Progenitor cell of endocrine pancreas (in vitro differentiated cells): ENCODE measurements at places on chromosomes 1 and 21. TPM values are rescaled to one million over a fixed set of nuclear protein-coding genes. Genes with fewer than 3 reads are reported as not detected.

GRCh38 chr21:36640721-36641244, 58.1 kb upstream of the SIM2 start:
- no peak overlapping the region for H3K4me3 ChIP-seq
- H3K4me1 ChIP-seq: peaks cover 8% of the 10 kb centered on the region
- DNase-seq: no peak
- no peak overlapping the region for H3K27ac ChIP-seq
- H3K27me3 ChIP-seq: peaks cover 18% of the 10 kb centered on the region

GRCh38 chr1:151702936-151703335, 13.7 kb downstream of the CELF3 start:
- H3K36me3 ChIP-seq: peaks cover 13% of the 10 kb centered on the region
- H3K4me3 ChIP-seq: peak overlapping the region; percentile 9
- peaks cover 54% of the 10 kb centered on the region for H3K4me1 ChIP-seq
- H3K27ac ChIP-seq: peak overlapping the region; percentile 83

DNA sequence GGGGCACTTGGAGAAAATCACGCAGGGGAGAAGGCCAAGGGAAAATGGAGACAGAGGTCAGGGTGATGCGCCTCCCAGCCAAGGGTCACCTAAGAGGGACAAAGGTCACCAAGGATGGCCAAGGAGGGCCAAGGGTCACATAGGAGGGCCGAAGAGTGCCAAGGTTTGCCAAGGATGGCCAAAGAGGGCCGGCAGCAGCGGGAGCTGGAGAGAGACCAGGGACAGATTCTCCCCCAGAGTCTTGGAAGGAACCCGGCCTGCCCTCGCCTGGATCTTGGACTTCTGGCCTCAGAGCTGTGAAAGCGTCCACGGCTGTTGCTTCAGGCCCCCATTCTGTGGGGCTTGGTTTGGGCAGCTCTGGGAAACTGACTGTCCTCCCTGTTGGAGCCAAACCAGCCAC, 25.6 kb upstream of the ARHGEF16 start:
- H3K27ac ChIP-seq: no peak overlapping the region
- peaks cover 16% of the 10 kb centered on the region for H3K36me3 ChIP-seq
- H3K27me3 ChIP-seq: no peaks in the 10 kb centered on the region

Gene CRP
- not detected in 2 replicates for total RNA-seq

- no peaks in the 10 kb centered on the region for H3K27me3 ChIP-seq
- H3K36me3 ChIP-seq: no peaks in the 10 kb centered on the region
- H3K27ac ChIP-seq: peak overlapping the region; percentile 11
- H3K4me1 ChIP-seq: peaks cover 29% of the 10 kb centered on the region
- H3K4me3 ChIP-seq: no peak overlapping the region
- no peak for DNase-seq
Measured at GRCh38 chr1:229098903-229099578, 171.9 kb upstream of the RAB4A start.

GRCh38 chr1:22406722-22407495, 44.7 kb upstream of the ZBTB40 start:
- DNase-seq: no peak
- peaks cover 14% of the 10 kb centered on the region for H3K4me1 ChIP-seq
- H3K36me3 ChIP-seq: no peaks in the 10 kb centered on the region
- H3K4me3 ChIP-seq: no peak overlapping the region

DNA sequence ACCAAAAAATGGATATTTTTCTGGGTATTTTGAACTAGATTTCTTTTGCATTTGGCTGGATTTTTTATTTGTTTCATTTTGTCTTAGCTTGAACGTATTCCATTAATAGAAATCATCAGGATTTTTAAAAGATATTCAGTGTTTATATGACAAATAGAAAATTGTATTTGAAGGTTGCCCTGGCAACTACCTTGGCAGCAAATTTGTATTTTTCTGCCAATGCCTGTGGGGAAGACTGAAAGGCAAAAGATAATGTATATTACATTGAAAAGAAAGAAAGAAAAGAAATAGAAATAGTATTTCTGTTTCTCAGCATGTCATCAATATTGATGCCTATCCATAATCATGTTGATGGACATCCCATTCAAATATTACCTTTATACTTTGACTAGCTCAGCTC, 16.8 kb downstream of the VCAM1 start:
- no peaks in the 10 kb centered on the region for H3K36me3 ChIP-seq
- no peak overlapping the region for H3K4me3 ChIP-seq
- peaks cover 6% of the 10 kb centered on the region for H3K4me1 ChIP-seq

DNA sequence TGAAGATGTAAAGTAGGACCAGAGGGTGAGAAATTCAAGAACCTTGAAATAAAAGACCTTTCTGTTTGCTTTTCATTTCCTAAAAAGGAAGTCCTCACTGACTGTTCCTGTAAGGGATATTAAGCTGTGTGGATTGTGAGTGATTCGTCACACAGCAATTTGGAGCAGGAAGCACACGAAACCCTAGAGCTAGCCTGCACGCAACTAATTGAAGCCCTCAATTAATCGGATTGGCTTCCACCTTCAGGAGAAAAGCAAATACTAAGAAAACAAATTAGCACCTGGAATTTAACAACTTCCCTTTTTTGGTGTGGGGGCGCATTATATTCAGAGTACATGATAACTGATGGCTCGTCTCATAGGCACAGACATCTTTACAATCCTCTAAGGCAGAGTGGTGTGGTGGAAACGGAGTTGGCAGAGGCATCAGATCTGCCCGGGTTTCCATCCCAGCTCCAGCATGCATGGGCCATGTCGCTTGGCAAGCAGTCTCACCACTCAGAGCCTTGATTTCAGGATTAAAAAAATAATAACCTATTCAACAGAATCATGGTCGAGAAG, 95.2 kb downstream of the KCNJ15 start:
- H3K27ac ChIP-seq: no peak overlapping the region
- H3K36me3 ChIP-seq: no peaks in the 10 kb centered on the region
- peaks cover 44% of the 10 kb centered on the region for H3K27me3 ChIP-seq

GRCh38 chr1:76928522-76928921, 61.2 kb downstream of the ST6GALNAC5 start:
- no peak overlapping the region for H3K4me3 ChIP-seq
- no peak for DNase-seq
- H3K27me3 ChIP-seq: no peaks in the 10 kb centered on the region
- H3K4me1 ChIP-seq: peaks cover 8% of the 10 kb centered on the region
- H3K27ac ChIP-seq: no peak overlapping the region

GRCh38 chr21:44953628-44954021, 13.8 kb downstream of the SLX9 start:
- H3K4me1 ChIP-seq: no peaks in the 10 kb centered on the region
- no peaks in the 10 kb centered on the region for H3K27me3 ChIP-seq
- peaks cover 1% of the 10 kb centered on the region for H3K36me3 ChIP-seq
- H3K27ac ChIP-seq: no peak overlapping the region

Gene FCRL1
- total RNA-seq: not detected in 2 replicates

Gene RXRG
- total RNA-seq: 2.2 and 3.0 TPM in 2 replicates

DNA sequence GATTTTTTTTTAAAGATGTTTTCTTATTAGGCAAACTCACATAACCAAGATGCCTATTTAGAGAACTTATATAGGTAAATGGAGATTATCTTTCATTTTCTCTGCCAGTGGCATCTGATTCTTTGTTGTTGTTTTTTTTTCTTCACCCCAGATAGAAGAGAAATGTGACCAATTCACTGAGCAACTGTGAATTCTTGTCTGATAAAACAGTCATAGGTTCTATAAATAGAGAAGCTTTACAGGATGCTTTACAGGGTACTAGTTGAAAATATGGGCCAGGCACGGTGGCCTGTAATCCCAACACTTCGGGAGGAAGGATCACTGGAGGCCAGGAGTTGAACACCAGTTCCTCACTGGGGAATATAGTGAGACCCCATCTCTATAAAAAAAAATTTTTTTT, 50.7 kb upstream of the LAMC2 start:
- no peak overlapping the region for H3K27ac ChIP-seq
- H3K4me1 ChIP-seq: no peaks in the 10 kb centered on the region
- peaks cover 26% of the 10 kb centered on the region for H3K36me3 ChIP-seq
- no peaks in the 10 kb centered on the region for H3K27me3 ChIP-seq
- no peak overlapping the region for H3K4me3 ChIP-seq
- DNase-seq: no peak

GRCh38 chr1:232192781-232193450, 437.0 kb downstream of the SIPA1L2 start:
- H3K27ac ChIP-seq: no peak overlapping the region
- H3K4me1 ChIP-seq: peaks cover 5% of the 10 kb centered on the region
- peaks cover 20% of the 10 kb centered on the region for H3K27me3 ChIP-seq
- DNase-seq: no peak

Gene OPTC
- not detected in 2 replicates for total RNA-seq

Gene RNF187
- total RNA-seq: 94.8 and 98.6 TPM in 2 replicates

DNA sequence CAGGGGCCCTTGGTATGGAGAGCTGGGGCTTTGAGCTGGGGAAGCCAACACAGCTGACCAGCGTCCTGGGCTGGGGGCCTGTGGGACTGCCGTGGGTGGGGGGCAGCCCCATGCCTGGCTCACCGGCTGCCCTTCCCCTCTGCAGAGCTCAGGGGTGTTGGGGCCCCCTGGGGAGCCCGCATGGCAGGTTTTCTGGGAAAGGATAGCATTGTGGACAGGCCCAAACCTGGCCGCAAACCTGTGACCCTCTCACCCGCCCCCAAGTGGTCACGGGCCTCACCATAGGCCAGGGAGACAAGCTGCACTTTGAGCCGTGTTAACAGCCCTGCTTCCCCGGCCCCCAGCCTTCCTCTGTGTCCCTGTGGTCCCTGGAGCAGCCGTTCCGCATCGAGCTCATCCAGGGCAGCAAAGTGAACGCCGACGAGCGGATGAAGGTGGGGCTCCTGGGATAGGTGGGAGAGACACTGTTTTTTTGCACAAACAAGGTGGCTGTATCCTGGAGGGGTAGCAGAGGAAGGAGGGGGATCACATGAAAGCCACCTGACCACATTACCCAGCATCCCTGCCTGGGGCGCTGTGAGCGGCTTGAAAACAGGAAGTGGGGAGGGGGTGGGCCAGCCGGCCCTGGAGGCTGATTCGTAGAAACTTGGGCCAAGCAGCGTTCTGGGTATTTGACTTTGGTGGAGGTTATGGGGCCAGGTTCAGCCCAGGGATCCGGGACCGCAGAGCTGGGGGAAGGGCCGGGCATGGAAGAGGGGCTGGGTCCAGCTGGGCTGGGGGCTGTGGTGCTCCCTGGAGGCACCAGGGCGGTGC, 65.9 kb downstream of the PIK3CD start:
- no peaks in the 10 kb centered on the region for H3K36me3 ChIP-seq
- H3K4me3 ChIP-seq: peak overlapping the region; percentile 68
- no peak for DNase-seq
- H3K4me1 ChIP-seq: peaks cover 7% of the 10 kb centered on the region
- no peaks in the 10 kb centered on the region for H3K27me3 ChIP-seq

Gene USP33
- total RNA-seq: 89.1 and 92.2 TPM in 2 replicates

- H3K4me1 ChIP-seq: peaks cover 68% of the 10 kb centered on the region
- H3K36me3 ChIP-seq: peaks cover 4% of the 10 kb centered on the region
Measured at GRCh38 chr1:8374812-8375211, 56.9 kb downstream of the SLC45A1 start.

Gene SNX7
- 29.7 and 32.2 TPM in 2 replicates for total RNA-seq

DNA sequence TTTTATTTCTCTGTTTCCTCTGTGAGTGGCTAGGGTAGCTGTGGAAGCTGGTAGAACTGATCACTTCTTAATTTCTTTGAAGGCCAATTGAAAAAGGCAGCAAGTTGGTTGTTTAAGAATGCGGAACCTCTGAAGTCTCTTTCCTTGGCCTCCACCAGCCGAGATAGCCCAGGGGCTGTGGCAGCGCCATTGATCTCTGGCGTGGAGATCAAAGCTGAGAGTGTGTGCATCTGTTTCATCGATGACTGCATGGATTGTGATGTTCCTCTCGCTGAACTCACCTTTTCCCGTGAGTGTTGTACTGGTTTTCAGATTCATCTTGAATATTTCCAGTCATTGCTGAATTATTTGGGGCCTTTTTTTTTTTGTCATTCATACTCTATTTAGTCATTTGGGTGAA, 97.7 kb downstream of the VPS13D start:
- H3K4me3 ChIP-seq: no peak overlapping the region
- peaks cover 6% of the 10 kb centered on the region for H3K4me1 ChIP-seq
- no peak overlapping the region for H3K27ac ChIP-seq

DNA sequence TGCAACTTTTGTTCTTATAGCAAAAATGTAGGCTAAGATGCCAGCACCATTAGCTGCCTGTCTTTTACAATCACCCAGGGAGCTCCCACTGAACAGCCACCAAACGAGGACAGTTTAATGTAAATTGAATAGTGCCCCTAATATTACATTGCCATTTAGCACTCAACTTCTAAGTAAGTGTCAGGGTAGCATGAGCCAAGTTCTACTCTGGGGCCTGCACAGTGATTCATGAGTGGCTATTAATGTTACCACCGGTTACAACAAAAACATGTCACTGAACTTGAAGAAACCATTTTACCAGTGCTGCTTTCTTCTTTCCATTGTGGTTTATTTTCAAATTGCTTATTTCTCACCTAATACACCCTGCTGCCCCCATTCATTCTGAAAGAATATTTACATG, 295.6 kb upstream of the RRP15 start:
- H3K36me3 ChIP-seq: no peaks in the 10 kb centered on the region
